A549 treated with ZK216348 at 1 μM for 4 hours (cell line): ENCODE measurements at places on chromosomes 11 and 22. TPM values are rescaled to one million over a fixed set of nuclear protein-coding genes. Genes with fewer than 3 reads are reported as not detected.

Gene DAGLA
- total RNA-seq, result 3.1 to 6.7 TPM (median 6.3 TPM) in 5 replicates

Gene CALCA
- total RNA-seq, result 0.22 to 0.35 TPM in 2 of 5 replicates, not detected in the others

Gene ST3GAL4
- total RNA-seq, result 21.1 to 27.7 TPM (median 27.1 TPM) in 5 replicates

Gene TRIM64C
- not detected in 5 replicates for total RNA-seq

Gene CLMP
- 14.2 to 31.8 TPM (median 23.0 TPM) in 5 replicates for total RNA-seq

Gene OR4X1
- total RNA-seq, result not detected in 5 replicates

Gene PYGM
- 0.36 to 0.73 TPM (median 0.39 TPM) in 5 replicates for total RNA-seq

Gene VSTM5
- not detected in 5 replicates for total RNA-seq

Gene GRAP2
- total RNA-seq, result not detected in 5 replicates

Gene SCO2
- total RNA-seq, result 1.1 to 7.5 TPM (median 6.2 TPM) in 5 replicates

Gene FXYD6
- total RNA-seq, result 0.20 to 0.53 TPM (median 0.31 TPM) in 5 replicates

Gene MMP12
- 0.12 to 0.13 TPM in 2 of 5 replicates, not detected in the others for total RNA-seq

Gene ZP1
- total RNA-seq, result 0.22 to 0.64 TPM (median 0.32 TPM) in 4 of 5 replicates, not detected in the other

Gene LRFN4
- total RNA-seq, result 43.2 to 119 TPM (median 101 TPM) in 5 replicates

Gene TREH
- total RNA-seq, result not detected in 5 replicates

Gene TSPAN18
- total RNA-seq, result 1.9 to 3.6 TPM (median 2.9 TPM) in 5 replicates

Gene DTX4
- total RNA-seq, result 3.9 to 5.3 TPM (median 4.6 TPM) in 5 replicates

Gene GLYAT
- not detected in 5 replicates for total RNA-seq

Gene CCS
- 22.1 to 34.1 TPM (median 30.4 TPM) in 5 replicates for total RNA-seq

Gene HOATZ
- not detected in 5 replicates for total RNA-seq

Gene RTN4RL2
- 40.5 to 105 TPM (median 92.6 TPM) in 5 replicates for total RNA-seq

Gene C11orf65
- 0.15 to 0.93 TPM (median 0.36 TPM) in 3 of 5 replicates, not detected in the others for total RNA-seq

Gene CCDC87
- 0.55 to 0.85 TPM (median 0.79 TPM) in 5 replicates for total RNA-seq

Gene ANO9
- total RNA-seq, result 0.44 to 1.5 TPM (median 1.1 TPM) in 5 replicates

Gene FGF4
- total RNA-seq, result not detected in 5 replicates

Gene FZD4
- 0.87 to 1.4 TPM (median 1.3 TPM) in 5 replicates for total RNA-seq

Gene HORMAD2
- not detected in 5 replicates for total RNA-seq

Gene SLC16A8
- total RNA-seq, result not detected in 5 replicates

Gene GAB4
- total RNA-seq, result not detected in 5 replicates

Gene GRM5
- not detected in 5 replicates for total RNA-seq

Gene BMAL1
- 7.3 to 11.0 TPM (median 9.8 TPM) in 5 replicates for total RNA-seq

Gene SPI1
- total RNA-seq, result 0.32 TPM in 1 of 5 replicates, not detected in the others
